ENCODE measurements at places on chromosomes 2 and 18.

- no peak for DNase-seq
Observed at GRCh38 chr2:19706332-19706731, 195.5 kb downstream of the TTC32 start.

DNA sequence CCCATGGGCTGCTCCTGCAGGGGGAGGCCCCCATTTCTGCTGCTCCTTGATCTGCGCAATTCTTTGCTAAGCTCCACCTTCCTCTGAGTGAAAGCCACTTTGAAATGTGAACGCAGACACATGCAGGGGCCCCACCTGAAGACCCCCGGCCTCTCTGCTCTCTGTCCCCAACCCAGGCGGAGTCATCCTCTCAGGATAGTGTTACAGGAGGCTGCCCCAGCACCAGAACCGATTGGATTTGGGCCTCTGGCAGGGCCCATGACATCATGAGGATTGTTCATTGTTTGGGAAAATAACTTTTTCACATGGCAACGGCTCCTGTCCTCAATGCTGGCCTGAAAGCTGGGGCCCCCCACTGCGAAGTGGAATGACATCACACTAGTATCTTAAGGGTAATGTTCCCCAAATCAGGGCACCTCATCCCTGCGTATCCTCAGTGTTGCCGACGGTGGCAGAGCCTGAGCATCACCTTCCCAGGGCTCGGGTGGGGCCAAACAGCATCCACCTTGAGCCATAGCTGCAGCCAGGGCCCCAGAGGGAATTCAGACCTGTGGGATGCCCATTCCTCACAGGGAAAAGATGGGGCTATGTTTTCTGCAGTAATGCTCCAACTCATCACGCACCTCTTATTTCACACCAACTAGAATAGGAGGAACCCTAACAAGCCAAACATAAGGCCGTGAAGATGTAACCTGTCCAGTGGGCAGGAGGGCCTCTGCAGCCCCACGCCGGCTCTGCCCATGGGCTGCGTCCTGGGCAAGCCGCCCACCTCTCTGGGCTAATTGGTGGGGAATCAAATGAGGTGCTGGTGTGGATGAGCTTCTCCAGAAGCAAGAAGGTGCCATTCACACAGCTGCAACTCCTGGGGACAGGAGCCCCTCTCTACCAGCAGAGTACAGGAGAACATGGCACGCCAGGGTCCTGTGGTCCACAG is 2.7 kb upstream of the ERFE start:
- DNase-seq = no peak

DNA sequence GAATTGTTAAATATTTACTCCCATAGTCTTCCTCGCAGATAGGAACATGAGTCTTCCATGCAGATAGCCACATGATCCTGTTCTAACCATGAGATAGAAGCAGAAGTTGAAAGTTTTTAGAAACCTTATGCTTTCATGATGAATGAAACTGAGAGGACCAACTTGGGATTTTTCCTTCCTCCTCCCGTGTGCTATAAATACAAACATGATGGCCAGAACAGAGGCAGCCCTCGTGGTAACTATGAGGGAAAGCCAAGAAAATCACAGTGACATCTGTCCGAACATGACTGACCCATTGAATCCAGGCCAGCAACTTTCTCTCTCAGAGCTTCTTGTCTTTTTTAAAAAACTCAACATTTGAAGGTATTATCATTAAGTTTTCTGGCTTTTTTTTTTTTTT is 78.5 kb downstream of the ACAA2 start:
- no peak for DNase-seq

GRCh38 chr2:100029460-100029859 is 112.9 kb downstream of the AFF3 start:
- no peak for DNase-seq

DNA sequence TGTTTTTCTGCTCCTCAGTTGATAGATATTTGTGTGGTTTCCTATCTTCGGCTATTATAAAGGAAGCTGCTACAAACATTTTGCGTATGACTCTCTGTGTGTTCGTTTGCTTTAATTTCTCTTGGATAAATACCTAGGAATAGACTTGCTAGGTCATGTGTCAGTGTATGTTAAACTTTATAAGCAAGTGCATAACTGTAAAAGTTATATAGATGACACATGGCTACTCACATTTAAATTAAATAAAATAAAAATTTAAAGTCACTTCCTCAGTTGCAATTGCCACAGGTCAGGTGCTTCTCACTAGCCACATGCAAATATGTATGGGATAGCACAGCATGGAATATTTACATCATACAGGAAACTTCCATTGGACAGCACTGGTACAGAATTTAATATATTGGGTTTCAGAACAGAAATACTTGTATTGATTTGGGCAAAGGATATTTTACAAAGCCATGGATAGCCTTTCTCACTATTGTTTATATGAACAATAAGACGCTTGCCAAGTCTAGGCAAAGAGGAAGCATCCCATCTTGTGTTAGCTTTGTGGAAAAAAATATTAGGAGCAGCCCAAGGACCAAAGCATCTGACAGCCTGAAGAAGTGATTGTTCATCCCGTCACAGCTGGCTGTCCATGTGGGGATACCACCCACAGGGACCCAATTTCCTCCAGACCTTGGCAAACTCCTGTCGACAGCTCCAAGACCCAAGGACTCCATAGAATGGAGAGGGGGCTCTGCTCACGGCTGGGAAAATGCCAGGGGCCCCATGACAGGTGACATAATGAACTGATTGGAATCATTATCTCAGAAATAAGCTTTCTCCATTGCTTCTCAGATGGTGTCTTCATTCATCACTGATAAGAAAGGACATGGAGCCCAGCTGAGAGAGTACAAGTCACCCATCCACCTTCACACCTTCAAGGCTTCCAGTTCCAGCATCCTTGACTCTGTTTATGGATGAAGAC is 196.7 kb downstream of the SH3BP4 start:
- no peak for DNase-seq

DNA sequence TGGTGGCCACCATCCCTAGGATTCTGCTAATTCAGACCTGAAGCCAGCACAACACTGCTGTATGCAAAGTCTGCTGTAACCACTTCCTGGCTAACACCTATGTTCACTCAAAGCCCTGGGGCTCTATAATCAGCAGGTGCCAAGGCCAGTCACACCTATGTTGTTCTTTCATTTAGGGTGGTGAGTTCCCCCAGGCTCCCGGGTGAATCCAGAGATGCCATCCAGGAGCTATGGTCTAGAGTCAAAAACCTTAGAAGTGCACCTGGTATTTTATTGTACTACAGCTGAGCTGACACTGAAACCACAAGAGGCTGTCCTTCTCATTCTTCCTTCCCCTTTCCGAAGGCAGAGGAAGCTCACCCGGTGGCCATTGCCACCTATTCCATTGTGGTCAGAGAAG is 46.2 kb upstream of the CCDC141 start:
- peak; percentile 46 for DNase-seq

- DNase-seq = no peak
Observed at GRCh38 chr2:241947876-241948275, 78.3 kb downstream of the RTP5 start.

- DNase-seq = no peak
Observed at GRCh38 chr18:10152475-10152874, 238.7 kb downstream of the VAPA start.

DNA sequence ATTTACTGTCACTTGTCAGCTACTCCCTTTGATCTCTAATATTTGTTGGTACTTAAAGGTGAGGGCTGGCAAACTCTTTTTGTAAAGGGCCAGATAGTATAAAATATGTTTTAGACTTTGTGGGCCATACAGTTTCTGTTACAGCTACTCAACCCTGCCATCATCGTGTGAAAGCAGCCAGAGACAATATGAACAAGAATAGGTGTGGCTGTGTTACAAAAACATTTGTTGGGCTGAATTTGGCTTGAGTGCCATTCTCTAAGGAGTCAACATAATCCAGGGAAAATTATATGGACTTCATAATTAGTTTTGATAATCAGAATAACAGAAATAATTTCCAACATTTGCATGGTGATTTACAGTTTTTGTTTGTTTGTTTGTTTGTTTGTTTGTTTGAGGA is 190.6 kb downstream of the LTBP1 start:
- DNase-seq = no peak
